Spleen (tissue), 13 donors: ENCODE measurements at places on chromosomes 12 and 14. TPM values are rescaled to one million over a fixed set of nuclear protein-coding genes. Genes with fewer than 3 reads are reported as not detected.

- DNase-seq, result no peak
- no peak overlapping the region for H3K4me3 ChIP-seq
- no peaks in the 10 kb centered on the region for H3K4me1 ChIP-seq
- H3K36me3 ChIP-seq, result no peaks in the 10 kb centered on the region
- no peak overlapping the region for H3K27ac ChIP-seq
Observed at GRCh38 chr12:21073129-21073528, 57.9 kb upstream of the SLCO1B1 start.

DNA sequence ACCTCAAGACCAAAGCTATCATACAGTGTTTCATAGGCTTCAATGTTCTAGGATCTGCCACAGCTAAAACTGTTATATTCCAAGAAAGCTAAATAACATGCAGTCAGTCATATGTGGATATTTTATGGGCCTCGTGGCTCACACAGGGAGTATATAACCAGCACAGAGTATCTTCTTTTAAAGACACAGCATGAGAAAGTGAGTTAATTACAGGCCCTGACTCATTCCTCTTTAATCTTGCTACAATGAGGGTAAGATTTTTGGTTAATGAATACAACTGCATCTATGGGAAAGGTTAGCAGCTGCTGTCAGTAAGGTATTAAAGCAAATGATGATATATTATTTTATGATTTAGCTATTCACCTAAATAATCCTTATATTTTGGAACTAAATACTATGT lies 111.0 kb downstream of the TRAFD1 start:
- no peaks in the 10 kb centered on the region for H3K27me3 ChIP-seq
- no peak overlapping the region for H3K27ac ChIP-seq
- no peak for DNase-seq
- H3K36me3 ChIP-seq, result peaks cover 100% of the 10 kb centered on the region
- peaks cover 10% of the 10 kb centered on the region for H3K4me1 ChIP-seq

Gene CNPY2
- total RNA-seq, result 63.0 TPM

GRCh38 chr14:68896132-68896531 lies 83.0 kb downstream of the ACTN1 start:
- H3K4me1 ChIP-seq, result peaks cover 5% of the 10 kb centered on the region
- peaks cover 93% of the 10 kb centered on the region for H3K36me3 ChIP-seq
- no peak overlapping the region for H3K4me3 ChIP-seq
- DNase-seq, result no peak

Gene DPY19L2
- 4.2 TPM for total RNA-seq

DNA sequence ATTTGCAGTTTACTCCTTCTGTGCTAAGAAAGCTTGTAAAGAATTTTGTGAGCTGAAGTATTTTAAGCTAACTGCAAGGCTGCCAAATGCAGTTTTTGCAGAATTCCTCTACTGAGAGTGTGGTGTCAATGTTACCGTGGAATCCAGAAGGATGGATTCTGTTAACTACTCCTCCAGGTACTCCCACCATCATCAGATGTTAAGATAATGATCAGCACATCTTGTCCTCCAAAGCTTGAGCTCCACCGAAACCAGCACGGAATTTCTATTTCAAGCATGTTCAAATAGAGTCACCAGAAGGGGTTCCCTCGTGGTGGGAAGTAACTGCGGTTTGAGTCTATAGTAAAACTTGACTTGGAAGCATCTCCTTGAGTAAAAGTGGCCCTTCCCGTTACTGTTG lies 64.3 kb upstream of the CDKN3 start:
- no peak for DNase-seq
- H3K36me3 ChIP-seq, result no peaks in the 10 kb centered on the region
- no peak overlapping the region for H3K4me3 ChIP-seq
- no peak overlapping the region for H3K27ac ChIP-seq
- H3K4me1 ChIP-seq, result peaks cover 8% of the 10 kb centered on the region
